Occipital lobe (tissue), 3 donors: ENCODE measurements at places on chromosomes 12 and 14.

DNA sequence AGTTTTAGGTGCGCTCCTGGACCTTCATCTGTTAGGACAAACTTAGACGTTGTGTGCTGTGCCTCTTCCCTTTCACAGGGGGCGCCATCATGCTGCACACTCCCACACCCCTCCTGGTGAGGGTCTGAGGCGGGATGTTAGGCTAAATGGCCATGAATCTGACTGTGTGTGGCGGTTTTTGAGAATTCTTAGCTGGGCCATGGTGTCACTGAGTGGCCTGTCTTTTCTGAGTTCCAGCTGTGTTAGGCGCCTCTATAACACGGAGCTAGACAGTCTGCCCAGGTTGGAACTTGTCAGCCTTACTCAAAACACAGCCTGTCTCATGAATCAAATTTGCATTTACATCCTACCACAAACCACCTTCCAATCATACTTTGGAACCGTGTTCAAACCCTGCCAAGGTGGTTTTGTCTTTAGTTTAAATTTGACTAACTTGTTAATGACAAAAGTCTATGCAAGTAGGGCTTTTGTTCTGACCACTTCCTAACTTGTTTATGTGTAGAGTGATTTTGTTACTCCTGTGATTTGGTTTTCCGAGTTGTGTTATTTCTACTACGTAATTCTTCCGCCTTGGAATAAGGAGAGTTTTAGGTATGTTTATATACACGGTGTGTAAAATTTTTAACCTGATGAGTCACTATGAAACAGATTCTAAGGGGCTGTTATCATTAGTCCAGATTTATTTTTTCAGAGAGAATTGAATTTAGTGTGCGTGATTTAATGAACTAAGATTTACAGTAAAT lies 19.6 kb downstream of the ACVR1B start:
- DNase-seq, result no peak

GRCh38 chr12:98224584-98225221 lies 290.7 kb upstream of the TMPO start:
- DNase-seq, result no peak

GRCh38 chr12:29537298-29537697 lies 39.8 kb upstream of the OVCH1 start:
- DNase-seq, result no peak

GRCh38 chr14:53874704-53875103 lies 81.9 kb downstream of the BMP4 start:
- DNase-seq, result no peak

GRCh38 chr14:27184427-27184826 lies 586.6 kb upstream of the NOVA1 start:
- no peak for DNase-seq

GRCh38 chr12:95593266-95593871 lies 42.1 kb upstream of the USP44 start:
- DNase-seq, result no peak

DNA sequence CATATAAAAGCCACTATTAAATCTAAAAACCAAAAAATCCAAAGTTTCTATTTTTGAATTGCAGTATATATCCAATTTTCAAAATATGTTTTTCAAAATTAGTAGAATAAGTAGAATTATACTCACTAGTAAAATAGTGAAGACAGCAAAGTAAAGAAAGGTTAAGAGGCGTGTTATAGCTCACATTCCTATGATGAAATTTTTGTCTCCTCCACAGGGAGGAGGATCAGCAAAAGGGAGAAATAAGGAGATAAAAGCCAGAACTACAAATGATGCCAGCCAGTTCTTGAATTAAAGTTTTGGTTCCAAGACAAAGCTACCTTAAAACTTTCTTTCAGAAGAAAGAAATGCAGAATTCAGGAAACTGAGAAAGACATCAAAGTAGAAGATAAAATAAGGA lies 50.0 kb downstream of the C2CD5 start:
- DNase-seq, result no peak

GRCh38 chr14:95885866-95886265 lies 9.2 kb downstream of the TUNAR start:
- no peak for DNase-seq

DNA sequence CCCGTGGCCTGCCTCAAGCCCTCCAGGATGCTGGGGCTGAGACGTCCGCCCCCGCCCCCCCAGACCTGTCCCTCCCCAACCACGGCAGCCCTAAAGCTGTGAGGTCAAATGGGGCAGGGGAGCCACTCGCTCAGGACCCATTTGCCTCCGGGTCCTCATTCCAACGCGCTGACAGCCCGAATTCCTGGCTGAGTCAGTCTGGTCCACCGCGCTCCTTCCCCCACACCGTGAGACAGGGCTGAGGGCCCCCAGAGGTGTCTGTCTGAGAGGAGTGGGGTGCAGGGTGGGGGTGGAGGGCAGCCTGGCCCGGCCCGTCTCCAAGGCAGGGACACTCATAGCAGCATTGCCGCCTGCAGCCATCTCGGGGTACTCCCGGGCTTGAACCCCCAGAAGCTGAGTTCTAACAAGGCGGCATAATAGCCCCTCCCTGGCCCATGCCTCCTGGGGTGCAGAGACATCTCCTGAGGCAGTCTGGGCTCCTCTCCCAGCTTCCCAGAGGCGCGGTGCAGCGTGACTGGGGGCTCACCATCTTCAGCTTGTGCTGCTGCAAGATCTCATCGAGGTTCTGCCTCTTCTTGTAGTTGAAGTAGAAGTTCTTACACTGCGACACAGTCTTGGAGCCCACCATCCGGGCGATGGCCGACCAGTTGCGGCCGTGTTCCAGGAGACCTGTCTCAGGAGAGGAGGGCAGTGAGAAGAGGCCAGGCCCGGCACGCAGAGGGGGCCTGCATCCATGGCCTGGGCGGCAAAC lies 90.5 kb downstream of the RFLNA start:
- no peak for DNase-seq

DNA sequence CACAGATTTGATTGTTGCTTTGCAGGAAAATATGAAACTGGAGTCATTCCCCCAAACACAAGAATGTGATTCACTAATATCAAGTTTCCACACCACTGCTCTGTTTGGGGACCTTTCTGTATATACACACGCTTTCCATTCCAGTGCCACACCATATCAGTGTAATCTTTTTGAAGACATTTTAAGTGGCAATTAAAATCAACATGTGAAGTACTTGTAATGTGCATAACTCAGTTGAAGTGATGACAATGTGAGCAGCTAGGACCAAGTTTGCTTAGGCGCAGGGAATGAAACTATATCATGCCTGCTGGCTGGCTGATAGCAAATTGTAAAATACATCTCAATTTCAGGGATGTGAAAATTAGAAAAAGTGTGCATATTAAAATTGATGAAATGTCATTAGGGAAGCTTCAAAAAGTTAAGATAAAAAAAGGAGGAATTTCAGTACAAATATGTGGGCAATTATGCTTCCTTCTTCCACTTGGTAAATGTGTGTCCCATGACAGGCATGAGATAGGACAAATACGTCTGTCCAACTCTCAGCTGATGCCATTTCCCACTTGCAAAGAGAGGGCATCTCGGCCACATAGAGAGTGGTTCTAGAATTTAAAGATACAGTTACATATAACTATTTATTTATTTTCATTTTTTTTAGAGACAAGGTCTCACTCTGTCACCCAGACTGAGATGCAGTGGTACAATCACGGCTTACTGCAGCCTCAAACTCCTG lies 43.7 kb downstream of the HSPB8 start:
- DNase-seq, result no peak

GRCh38 chr12:96398424-96399119 lies 1.7 kb downstream of the CDK17 start:
- no peak for DNase-seq

DNA sequence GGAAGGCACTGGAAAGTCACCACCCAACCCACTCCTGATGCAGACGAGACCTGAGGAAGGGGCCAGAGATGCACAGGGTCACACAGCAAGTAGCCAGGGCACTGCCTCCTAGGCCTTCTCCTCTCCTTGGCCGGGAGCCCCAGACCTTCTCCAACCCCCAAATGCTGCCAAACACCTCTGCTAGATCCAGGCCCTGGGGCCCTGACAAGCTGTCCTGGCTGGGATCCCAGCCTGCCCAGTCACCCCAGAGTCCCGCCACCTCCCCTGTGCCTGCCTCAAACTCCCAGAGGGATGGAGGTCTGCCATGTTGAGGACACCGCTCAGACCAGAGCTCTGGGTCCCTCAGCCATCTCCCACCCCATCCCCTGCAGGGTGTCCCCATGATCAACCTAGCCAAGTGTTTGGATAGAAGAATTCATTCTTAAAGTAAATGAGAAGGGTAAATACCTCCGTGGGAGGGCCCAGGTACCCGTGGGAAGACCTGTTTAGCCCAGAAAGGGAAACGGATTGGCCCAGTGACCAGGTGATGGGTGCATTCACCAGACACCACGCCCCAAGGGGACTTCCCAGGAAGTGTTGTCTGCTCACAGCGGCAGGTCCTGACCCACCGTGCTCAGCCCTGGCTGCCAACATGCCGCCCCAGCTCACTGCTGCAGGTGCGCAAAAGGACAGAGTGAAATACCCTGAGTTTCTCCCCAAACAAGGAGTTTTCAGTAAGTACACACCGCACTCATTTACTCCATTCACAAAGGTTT lies 4.6 kb upstream of the DIO3 start:
- no peak for DNase-seq

- DNase-seq, result no peak
Measured at GRCh38 chr14:73477618-73478266, 13.0 kb upstream of the RIOX1 start.

DNA sequence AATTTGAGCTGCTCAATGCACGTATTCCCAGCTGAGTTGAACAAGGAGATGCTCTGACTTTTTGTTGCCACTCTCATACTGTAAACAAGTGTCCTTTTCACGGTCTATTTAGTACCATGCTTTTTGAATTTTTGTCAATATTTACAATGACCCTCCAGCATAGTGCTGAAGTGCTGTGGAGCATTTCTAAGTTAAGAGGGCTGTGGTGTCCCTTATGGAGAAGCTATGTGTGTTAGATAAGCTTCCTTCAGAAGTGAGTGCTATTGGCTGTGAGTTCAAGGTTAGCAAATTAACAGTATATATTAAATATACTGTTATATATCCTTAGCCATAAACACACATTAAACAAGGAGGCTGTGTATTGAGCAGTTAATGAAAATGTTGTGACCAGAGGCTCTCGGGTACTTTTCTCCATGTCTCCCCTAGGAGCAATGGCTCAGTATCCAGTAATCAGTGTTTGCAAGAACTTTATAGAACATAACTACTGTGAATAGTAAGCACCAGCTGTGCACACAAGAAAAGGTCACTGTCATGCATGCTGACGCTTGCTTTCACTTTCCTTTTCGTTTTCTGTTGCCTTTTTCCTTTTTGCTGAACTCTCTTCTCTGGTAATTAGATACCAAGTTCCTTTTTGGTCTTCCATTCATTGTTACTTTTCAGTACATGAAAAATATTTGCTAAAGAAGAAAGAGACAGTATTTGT lies 187.2 kb upstream of the NEDD1 start:
- DNase-seq, result no peak
